ENCODE measurements at places on chromosomes 16 and 17.

DNA sequence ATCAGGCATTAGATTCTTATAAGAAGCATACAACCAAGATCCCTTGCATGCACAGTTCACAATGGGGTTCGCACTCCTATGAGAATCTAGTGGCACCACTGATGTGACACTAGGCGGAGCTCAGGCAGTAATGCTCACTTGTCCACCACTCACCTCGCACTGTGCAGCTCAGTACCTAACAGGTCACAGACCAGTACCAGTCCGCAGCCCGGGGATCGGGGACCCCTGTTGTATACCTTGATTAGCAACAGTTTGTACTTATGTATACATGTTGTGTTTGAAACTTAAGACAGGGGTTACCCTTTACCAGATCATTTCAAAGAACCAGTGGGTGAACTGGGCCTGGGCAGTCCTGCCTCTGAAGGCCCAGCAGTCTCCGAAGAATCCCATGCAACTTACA is 103.7 kb downstream of the PMP22 start:
- no peak for DNase-seq

DNA sequence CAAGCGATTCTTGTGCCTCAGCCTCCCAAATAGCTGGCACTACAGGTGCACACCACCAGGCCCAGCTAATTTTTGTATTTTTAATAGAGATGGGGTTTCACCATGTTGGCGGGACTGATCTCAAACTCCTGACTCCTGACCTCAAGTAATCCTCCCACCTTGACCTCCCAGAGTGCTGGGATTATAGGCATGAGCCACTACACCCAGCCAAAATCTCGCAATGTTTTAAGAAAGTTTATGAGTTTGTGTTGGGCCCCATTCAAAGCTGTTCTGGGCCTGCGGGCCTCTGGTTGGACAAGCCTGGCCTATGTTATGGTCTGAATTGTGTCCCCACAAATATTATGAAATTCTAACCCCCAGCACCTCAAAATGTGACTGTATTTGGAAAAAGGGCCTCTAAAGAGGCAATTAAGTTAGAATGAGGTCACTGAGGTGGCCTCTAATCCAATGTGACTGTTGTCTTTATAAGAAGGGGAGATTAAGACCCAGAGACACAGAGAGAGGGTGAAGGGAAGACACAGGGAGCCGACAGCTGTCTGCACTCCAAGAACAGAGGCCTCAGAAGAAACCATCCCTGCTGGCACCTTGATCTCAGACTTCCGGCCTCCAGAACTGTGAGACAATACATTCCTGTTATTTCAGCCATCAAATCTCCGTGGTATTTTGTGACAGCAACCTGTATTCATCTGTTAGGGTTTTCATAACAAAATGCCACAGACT is 469.9 kb downstream of the HS3ST4 start:
- DNase-seq = no peak

DNA sequence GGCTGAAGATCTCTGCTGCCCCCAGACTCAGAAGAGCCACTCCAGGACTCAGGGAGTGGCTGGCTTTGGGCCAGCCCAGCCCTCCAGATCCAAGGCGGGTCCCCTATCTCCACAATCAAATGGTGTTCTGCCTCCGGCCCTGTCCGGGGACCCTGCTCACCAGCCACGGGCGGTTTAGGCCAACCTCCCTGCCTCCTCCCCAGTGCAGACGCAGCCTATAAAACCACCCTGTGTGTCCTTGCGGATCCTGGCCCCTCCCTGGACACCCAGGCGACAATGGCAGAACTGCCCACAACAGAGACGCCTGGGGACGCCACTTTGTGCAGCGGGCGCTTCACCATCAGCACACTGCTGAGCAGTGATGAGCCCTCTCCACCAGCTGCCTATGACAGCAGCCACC is at the start of gene SLC12A3:
Gene SLC12A3, plus strand, starts transcription at position 248 of the 400 bp plus-strand sequence. Its CDS starts 29 bp downstream, at position 277.
- no peak for DNase-seq

DNA sequence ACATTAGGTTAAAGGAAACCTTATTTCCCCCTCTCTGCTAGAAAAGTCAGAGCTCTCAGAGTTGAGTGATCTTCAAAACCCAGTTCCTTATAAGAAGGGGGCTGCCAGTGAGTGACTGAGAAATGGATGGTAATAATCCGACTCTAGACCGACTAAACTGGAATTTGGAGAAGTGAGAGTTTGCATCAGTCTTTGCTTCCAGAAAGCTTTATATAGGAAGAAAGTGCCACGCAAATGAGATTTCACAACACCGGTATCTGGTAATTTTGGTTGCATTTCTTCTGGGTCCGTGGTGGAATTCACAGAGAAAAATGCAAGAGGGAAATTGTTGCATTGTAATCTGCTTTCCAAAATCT is 271.4 kb downstream of the MAF start:
- no peak for DNase-seq

- no peak for DNase-seq
These were observed 109.5 kb upstream of the CIBAR2 start for GRCh38 chr16:85221771-85222154.
